Neural progenitor cell (in vitro differentiated cells): ENCODE measurements at places on chromosomes 3 and 15.

GRCh38 chr15:73075160-73075859 is 23.0 kb downstream of the NEO1 start:
- no peak for DNase-seq

GRCh38 chr3:48503401-48504050 is 448 bp downstream of the SHISA5 start:
- DNase-seq = peak; percentile 61

DNA sequence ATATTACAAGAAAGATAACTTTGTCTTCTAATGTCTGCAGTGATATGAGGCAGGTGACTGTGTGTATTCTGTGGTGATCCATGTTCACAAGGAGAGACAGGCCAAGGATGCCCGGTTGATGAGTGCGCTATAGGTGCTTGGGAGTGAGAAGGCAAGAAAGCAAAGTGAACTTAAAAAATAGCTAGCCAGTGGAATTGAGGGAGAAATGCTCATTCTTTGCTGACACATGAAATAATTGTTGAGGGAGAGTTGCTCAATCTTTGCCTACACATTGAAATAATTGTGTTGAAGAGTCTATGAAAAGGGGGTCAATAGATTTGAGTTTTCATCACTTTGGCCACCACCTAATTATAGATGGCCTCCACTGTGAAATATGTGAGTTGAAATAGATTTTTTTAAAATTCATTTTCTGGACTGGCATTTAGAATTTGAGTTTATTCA is 156.3 kb downstream of the LPP start:
- no peak for DNase-seq

GRCh38 chr3:100968932-100969906 is 24.0 kb downstream of the ABI3BP start:
- no peak for DNase-seq

- no peak for DNase-seq
These were observed 19.8 kb downstream of the WHAMM start for GRCh38 chr15:82829234-82829633.

DNA sequence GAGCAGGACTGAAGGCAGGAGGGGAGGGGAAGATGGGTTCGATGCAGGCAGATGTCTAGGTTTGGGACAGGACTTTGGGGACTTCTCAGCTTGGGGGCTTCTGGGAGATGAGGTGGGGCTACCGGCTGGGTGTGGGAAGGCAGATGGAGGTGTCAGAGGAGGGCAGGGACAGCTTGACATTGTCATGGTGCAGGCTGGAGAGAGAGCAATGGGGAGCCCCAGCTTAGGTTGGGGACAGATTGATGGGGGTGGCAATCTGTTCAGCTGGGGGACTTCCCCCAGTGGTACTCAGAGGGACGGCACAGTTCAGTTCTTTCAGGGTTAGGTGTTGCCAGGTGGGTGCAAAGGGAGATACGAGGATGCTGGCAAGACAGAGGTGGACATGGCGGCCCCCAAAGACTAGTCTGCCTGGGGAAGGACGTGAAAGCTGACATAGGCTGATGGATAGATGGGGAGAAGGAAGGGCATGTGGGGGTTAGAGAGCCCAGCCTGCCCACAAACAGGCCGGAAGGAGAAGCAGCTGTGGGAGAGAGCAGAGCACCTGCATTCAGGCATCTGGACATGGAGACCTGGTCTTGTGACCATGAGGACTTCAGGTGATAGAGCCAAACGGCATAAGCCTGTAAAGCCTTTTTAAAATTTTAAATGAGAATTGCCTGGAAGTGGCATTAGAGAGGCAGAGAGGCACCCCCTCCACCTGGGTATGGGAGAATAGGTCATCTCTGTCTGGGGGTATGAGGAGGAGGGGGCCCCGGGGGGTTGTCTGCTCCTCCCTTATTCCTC is 21.1 kb downstream of the ACAA1 start:
- DNase-seq = no peak

DNA sequence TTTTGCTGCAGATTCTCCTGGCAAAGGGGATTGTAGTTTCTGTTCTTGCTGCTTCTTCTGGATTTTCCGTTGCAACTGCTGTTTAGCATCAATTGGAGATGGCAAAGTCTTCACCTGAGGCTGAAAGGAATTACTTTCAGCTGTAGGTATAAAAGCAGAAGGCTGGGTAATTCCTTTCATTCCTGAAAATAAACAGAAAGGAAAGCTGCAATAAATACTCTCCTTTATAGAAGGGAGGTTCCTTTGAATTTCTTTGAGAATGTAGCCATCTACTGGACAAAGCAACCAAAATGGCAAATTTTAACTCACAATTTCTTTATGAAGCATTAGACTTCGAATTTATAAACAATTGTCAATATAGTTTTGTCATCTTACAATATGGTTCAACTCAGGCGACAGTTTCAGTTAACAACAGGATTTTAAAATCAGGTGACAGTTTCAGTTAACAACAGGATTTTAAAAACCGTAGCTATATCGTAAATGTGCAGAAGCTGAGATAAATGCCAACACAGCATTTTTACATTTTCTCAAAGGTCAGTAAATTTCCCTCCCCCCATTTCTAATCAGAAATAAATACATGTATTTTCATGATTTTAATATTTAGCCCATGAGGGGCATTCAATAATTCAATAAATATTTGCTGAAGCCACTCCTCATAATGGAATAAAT is 104.9 kb upstream of the NEDD4 start:
- no peak for DNase-seq

- no peak for DNase-seq
These were observed 529.2 kb downstream of the FOXP1 start for GRCh38 chr3:71054312-71054711.

GRCh38 chr3:40267937-40268724 is 41.4 kb upstream of the EIF1B start:
- DNase-seq = no peak

DNA sequence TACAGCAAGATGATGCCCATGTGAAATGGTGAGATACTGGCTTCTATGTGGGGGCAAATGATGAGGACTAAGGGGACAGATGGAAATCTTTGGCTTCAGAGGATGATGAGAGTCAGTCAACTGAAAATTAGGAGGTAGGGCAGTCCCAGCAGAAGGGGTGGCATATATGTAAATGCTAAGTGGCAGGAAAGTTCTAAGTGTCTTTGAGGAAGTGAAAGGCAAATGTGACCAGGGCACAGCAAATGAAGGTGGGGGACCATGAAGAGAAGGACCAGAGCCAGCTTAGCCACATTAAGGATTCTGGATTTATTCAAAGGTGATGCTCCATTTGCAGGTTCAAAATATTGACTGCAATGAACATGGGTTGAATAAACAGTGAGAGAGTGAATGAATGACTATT is 29.2 kb upstream of the LIMD1 start:
- DNase-seq = no peak

- no peak for DNase-seq
These were observed 30.2 kb downstream of the PGPEP1L start for GRCh38 chr15:98977441-98977840.

GRCh38 chr15:33007303-33007855 is 187.1 kb downstream of the FMN1 start:
- peak; percentile 59 for DNase-seq

GRCh38 chr3:29242296-29242695 is 38.6 kb upstream of the RBMS3 start:
- DNase-seq = no peak

GRCh38 chr3:4834403-4834866 is 144.8 kb upstream of the BHLHE40 start:
- no peak for DNase-seq

- no peak for DNase-seq
These were observed 32.0 kb upstream of the ITGA11 start for GRCh38 chr15:68463996-68464395.

DNA sequence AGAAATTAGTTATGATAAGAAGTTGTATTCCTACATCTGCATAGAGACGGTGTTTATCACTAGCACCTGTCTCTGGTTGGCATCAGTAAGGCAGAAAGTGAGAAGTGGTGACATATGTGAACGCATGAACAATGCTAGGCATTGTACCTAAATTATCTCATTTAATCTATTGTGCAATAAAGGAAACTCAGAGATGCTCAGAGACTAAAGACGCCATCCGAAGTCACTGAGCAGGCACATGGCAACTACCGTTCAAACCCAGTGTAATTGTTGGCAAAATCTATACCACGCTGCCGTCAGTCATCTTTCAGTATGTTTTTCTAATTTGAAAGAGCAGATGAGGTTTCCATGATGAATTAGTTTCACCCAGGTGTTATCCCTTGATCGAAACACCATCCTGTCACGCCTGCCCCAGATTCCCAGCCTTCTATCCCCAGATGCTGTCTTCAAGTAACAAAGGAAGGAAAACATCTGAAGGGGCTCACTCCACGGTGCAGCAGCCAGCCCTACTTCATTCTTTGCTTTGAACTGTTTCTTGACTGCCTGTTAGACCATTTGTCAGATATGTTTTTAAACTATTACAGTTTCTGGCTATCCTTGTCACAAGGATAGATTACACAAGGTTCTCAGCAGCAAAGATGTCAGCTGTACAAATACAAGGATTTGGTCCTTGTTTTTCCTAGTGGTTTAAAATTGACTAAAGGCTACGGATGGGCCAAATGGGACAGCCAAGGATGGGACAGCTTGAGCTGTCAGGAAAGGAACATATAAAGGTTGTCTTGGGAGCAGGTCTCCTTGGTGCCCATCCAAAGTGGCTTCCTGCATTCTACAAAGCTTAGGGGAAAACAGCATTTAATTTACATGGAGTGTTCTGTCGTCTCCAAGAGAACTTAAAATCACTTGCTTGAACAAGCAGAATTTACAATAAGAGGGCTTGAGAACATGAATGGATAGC is 99.1 kb downstream of the TMEM108 start:
- no peak for DNase-seq

DNA sequence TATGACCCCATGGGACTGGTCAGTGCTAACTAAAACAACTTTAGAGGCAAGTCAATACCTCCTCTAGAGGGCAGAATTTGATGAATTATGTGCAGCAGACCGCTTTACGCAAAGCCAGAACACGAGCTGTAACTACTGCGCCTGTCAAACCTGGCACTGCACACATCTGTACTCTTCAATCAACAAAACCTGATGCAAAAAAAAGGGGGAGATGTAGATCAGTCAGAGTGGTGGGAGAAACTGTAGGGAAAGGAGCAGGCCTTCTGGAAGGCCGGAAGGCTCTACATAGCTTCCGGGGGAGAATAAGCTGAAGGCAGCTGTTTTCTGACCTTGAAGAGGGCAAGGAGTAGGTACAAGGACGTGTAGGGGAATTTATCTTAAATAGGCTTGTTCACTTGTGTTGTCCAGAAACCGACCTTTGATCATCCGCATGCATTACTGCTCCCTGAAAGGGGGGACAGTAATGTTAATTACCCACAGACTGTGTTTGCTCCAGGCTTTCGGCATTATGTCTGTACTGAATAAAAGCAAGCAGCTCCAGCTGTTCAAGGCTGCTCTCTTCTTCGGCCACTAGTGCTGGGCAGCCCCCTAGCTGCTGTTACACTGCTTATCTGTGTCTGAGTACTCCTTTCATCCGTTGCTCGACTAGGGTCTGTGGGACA is 41.0 kb downstream of the GPR160 start:
- DNase-seq = peak; percentile 29

DNA sequence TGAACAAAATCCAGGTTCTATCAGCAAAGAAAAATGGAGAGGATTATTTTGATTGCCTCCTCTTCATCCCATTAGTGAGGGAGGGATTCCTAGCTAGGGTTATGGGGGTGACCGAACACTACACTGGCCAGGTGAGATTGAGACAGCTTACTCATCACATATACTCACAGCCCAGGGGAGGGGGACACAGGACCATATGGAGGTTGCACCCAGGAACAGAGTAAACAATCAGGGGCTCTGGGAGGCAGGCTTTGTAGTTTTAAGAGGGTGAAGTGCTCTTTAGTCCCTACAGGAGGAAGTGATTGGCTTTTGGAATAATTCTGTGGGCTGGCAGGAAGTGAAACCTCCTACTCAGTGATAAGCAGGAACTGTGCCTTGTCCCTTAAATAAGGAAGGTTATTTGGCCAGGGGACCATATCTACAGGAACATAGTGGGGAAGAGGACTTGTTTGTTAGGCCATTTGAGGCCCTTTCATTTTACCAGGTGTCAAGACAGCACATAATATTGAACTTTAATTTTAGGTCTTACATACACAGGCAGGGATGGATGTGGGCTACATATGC is 17.5 kb upstream of the KCTD6 start:
- no peak for DNase-seq

DNA sequence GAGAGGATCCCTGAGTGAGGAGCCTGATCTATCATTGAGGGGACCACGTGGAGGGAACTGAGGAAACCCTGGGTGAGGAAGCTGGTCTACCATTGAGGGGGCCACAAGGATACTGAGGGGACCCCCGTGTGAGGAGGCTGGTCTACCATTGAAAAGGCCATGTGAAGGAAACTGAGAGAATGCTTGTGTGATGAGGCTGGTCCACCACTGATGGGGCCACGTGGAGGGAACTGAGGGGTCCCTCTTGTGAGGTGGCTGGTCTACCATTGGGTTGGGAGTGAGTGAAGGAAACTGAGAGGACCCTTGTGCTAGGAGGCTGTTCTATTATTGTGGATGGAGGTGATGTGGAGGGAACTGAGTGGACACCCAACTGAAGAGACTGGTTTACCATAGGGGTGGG is 161.3 kb downstream of the FBLN2 start:
- no peak for DNase-seq

DNA sequence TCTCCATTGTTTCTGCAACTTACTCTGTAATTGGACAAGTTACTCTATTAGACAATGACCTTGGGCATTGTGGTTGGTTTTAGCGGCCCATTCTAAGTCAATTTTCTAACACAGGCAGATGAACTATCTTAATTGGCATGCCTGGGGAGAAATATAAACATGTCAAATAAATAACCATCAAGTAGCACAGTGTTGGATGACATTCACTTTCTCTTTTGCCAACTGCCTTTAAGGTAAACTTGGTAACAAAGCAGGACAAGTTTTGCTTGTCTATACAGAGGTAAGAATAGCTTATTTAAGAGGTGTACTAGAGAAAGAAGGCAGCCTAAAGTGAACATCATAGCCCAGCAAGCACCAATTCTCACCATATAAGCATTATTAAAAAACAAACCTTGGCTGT is 599.6 kb downstream of the GBE1 start:
- no peak for DNase-seq

- no peak for DNase-seq
These were observed 42.4 kb downstream of the TGFBR2 start for GRCh38 chr3:30648670-30649357.

DNA sequence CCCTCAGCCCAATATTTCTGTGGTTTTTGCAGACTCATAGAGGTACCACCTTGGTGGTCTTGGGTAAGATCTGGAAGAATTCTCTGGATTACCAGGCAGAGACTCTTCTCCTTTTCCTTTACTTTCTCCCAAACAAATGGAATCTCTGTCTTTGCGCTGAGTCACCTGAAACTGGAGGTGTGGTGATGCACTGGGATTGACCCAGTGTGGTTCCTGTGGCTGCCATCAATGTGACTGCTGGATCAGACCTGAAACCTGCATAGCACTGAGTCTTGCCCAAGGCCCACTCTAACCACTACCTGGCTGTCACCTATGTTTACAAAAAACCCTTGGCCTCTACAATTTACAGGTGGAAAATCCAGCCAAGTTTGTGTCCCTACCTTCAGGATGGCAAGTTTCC is 295.3 kb downstream of the RBMS3 start:
- no peak for DNase-seq

GRCh38 chr3:23829242-23829934 is 23.6 kb downstream of the UBE2E1 start:
- no peak for DNase-seq

GRCh38 chr3:117628823-117629291 is 919.3 kb downstream of the TUSC7 start:
- DNase-seq = no peak

GRCh38 chr3:122239112-122239511 is 55.6 kb downstream of the CASR start:
- no peak for DNase-seq

GRCh38 chr3:4322635-4323034 is 19.5 kb downstream of the SETMAR start:
- no peak for DNase-seq
